ENCODE measurements at places on chromosomes 4 and X.
A peak's percentile ranks its signal among the peaks of the same experiment; 100 is the strongest.

DNA sequence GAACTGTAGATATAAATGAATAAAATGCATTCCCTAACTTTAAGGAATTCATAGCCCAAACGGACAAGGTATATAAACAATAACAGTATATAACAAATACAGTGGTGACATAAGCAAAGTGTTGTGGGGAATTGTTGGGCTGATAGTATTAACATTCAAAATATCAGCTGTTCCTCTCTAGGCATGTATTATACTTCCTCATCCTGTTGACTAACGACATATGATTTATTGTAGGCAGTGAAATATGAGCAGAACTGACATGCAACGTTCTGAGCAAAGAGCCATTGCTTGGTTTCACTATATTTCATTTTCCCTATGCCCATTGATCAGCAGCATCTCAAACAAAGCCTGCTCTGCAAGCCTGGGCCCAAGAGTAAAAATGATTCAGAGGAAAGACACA is 143.9 kb downstream of the PTCHD1 start:
- DNase-seq = no peak

DNA sequence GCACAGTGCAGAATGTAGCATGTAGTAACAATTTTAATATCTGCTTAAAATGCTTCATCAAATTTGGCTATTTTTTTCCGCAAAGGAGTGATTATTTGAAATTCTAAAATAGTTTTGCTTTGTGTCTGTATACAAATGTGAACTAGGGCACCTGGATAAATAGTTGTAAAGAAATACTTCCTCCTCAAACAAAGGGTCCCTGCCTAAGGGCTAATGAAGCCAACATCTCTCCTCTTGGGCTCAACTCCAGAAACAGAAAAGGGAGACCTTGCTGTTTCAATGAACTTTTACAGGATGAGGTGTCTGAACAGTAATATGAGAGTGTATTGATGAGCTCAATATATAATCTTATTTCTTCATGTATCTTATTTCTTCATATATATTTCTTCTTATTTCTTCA is 30.8 kb upstream of the SCOC start:
- no peak for DNase-seq

GRCh38 chrX:9865804-9866472 is 79.7 kb downstream of the SHROOM2 start:
- no peak for DNase-seq

DNA sequence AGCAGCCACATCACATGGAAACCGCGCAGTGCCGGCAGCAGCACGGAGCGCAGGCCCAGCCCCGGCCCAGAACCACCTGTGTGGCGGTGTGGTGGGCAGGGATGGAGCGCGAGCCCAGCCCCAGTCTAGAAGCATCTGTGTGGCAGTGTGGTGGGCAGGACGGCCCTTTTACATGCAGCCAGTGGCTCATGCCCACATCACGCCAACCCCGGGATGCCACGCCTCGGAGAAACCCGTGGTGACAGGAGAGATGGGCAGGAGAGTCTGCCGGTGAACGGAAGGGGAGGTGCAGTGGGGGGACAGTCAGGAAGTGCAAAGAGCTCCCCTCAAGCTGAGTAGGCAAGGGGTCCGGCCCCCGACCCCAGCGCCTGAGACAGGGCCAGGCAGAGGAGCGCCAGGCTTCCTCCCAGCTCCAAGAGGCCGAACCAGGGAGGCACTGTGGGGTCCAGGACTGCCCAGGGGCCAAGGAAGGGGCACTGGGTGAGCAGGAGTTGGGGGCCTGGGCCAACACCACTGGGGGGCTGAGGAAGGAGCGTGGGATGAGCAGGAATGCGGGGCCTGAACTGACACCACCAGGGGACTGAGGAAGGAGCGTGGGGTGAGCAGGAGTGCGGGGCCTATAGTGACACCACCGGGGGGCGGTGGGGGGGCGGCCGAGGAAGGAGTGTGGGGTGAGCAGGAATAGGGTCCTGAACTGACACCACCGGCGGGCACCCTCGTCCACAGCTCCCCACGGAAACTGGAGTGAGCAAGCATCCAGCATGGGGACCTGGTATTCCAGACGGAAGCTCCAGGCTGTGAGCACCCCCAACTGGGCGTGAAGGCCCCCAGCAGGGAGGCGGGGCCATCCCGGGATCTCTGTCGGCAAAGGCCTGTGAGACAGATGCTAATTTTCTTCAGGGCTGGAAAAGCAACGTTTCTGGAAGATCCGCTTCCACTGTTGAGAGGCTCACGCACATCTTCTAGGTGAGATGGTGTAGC is 28.8 kb downstream of the GAK start:
- no peak for DNase-seq

- no peak for DNase-seq
These were observed 185.8 kb upstream of the STK26 start for GRCh38 chrX:131837325-131837724.

- DNase-seq = no peak
These were observed 111.2 kb downstream of the ZNF518B start for GRCh38 chr4:10346023-10346422.

GRCh38 chr4:77065382-77065781 is 10.4 kb downstream of the CCNI start:
- no peak for DNase-seq

DNA sequence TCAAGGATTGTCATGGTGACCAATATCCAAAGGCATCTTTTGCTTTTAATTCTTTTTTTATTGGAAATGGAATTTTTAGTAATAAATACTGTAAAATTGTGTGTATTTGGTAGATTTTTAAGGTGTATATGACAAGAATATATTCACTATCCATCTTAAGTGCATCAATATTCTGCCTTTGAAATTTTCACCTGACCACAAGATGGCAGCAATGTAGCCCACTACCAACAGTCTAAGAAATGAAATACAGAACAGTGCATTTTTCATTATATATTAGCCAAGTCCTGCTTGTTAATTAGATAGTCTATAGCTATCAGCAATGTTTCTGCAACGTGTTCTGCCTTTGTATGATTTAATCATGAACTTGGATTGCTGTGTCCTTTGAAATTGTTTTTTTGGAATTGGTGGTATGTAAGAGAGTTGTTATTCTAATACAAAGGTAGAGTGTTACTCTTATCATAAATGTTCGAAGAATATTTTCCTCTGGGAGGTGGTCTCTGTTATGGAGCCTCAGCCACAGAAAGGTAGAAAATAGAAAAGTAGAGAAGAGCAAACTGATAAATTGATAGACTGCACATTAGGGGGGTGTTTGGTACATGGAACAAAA is 38.2 kb downstream of the HPGDS start:
- DNase-seq = peak; percentile 43

DNA sequence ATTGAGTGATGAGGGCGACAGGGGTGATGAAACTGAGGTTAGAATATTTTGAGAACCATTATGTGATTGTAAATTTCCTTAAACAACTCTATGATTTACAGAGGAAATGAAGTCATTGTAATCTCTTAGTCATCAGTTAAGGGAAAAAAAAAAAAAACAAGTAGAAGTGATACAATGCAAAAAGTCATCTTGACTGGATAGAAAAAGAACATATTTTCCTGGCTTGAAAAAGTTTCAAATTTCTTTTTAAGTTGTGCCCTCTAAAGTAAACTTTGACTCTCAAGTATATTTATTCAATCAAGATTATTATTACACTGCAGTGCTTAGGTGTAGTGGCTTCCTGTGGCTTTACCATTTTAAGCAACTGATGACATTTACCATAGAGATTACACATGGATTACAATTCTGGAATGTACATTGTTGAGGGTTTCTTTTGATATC is 40.6 kb downstream of the GABRB1 start:
- DNase-seq = no peak

- no peak for DNase-seq
These were observed 41.1 kb downstream of the AMMECR1 start for GRCh38 chrX:110276778-110277177.

DNA sequence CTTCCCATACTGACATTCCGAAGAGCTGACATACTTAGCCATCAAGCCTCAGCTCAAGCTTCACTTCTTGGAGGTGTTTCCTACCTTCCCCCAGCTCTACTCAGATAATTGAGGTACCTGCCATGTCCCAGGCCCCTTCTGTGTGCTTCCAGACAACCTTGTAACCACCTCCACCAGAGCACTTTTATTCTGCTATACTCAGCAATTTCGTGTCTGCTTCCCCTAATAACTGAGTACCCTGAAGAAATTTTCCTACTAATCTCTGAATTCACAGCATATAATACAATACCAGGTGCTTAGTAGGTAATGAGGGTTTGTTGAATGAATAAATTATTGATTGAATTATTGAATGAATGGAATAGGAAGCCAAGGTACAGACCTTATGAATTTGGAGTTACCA is 605.5 kb downstream of the MID1IP1 start:
- no peak for DNase-seq

- DNase-seq = no peak
These were observed 1076.2 kb downstream of the C4orf33 start for GRCh38 chr4:130172156-130172555.

- DNase-seq = no peak
These were observed 23.8 kb upstream of the CCNQ start for GRCh38 chrX:153622661-153623309.

- no peak for DNase-seq
These were observed 57.6 kb downstream of the SLC4A4 start for GRCh38 chr4:71396382-71396781.

GRCh38 chr4:77146186-77147078 is 10.6 kb upstream of the CCNG2 start:
- peak; percentile 54 for DNase-seq

DNA sequence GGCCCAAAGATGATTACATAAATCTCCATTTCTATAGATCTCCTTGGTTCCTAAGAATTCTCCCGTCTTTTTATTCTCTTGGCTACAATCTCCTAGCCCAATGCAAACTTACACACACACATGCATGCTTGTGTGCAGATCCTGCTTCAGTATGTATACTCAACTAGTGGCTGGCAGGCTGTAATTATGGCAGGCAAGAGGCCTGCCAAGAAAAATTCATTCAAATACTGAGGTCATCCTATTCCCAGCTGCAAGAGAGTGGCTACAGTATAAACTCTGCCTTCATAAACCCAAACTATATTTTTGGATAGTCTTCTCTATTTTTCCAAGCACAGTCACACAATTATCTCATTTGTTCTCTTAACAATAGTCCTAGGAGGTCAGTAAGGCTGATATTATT is 95.2 kb downstream of the SHROOM4 start:
- no peak for DNase-seq

GRCh38 chr4:73868206-73869129 is 725 bp upstream of the CXCL1 start:
- DNase-seq = peak; percentile 51

- no peak for DNase-seq
These were observed 504.8 kb upstream of the BOD1L1 start for GRCh38 chr4:14132301-14132700.

- DNase-seq = no peak
These were observed 171.9 kb downstream of the GUCY2F start for GRCh38 chrX:109310031-109310430.

GRCh38 chrX:13194291-13195103 is 125.4 kb downstream of the ATXN3L start:
- no peak for DNase-seq

- DNase-seq = no peak
These were observed 68.8 kb upstream of the BCOR start for GRCh38 chrX:40166582-40166981.

GRCh38 chr4:76993787-76994641 is 44.5 kb downstream of the SEPTIN11 start:
- no peak for DNase-seq

DNA sequence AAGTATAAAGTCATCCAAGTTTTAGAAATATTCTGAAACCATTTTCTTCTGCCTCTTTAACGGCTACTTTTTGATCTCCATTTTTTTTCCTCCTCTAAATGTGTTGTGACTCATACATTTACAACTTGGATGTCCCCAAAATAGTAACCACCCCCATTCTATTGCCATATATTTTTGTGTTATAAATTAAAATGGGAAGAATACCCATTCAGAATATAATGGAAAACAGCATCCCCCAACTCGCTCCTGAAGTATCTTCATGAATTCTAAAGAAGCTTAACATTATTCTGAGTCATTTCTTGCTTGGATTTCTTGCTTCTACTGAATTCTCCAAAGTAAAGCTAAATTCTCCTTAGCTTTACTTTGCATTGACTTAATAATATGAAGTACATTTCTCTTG is 92.0 kb upstream of the PTPN13 start:
- no peak for DNase-seq

GRCh38 chr4:140174543-140174942 is 20.6 kb upstream of the MAML3 start:
- no peak for DNase-seq

- DNase-seq = no peak
These were observed 140.8 kb upstream of the AGA start for GRCh38 chr4:177582992-177583391.

DNA sequence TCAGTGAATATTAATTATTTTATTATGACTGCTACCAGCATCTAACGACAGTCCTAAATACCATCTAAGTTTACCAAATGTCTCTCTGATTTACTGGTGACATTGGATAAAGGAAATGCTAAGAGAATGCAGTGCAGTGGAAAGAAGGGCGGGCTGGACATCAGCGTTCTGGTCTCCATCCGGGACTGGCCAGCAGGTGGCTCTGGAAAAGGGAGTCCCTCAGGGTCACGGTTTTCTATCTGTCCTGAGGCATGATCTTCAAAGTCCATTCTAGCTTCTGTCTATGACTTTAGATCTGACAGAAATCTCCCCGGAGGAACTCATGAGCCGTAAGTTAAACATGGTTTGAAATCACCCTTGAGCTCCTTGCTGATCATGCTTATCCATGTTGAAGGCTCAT is 3.3 kb downstream of the TRIM2 start:
- no peak for DNase-seq

DNA sequence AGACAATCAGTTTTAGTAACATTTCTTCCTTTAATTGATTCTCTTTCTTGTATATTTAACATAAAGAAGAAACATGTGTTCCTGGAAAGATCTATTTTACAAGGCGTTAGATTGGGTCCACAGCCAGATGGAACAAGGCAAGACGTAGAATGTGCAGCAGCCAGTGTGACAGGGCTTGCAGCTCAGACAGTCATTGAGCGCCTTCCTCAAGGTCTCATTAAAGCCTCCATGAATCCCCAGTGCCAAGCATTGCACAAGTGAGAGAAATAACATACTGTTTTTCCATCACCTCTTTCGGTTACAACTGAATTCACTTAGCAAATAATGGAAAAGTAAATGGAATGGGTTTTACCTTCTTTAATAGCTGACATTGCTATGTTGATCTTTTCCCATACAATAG is 292.5 kb downstream of the USP46 start:
- no peak for DNase-seq

GRCh38 chrX:47991263-47992094 is 12.3 kb downstream of the ZNF182 start:
- peak; percentile 2 for DNase-seq

GRCh38 chr4:98873059-98873458 is 55.9 kb downstream of the EIF4E start:
- no peak for DNase-seq

- peak; percentile 19 for DNase-seq
These were observed 70.3 kb downstream of the ARL9 start for GRCh38 chr4:56575820-56576429.

DNA sequence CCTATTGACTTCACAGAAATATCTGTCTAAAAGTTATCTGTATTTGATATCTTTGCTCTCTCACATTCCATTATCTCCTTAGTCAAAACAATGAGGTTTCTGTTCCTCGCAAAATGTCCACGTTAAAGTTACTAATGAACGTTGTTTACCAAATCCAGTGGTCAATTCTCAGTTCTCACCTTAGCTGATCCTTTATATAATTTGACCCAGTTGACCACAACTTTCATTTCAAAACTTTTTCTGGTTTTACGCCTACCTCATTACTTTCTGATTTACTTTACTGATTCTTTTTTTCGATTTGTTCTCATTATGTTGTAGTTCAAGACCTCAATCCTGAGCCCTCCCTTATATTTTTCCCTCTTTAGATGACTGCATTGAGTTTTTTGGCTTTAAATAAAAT is 186.6 kb downstream of the IL1RAPL1 start:
- DNase-seq = no peak

All from LoVo (cell line).